MCF 10A (cell line): ENCODE measurements at places on chromosomes 5 and 9. TPM values are rescaled to one million over a fixed set of nuclear protein-coding genes. Genes with fewer than 3 reads are reported as not detected.

SPINK13 gene
- total RNA-seq, result not detected in 2 replicates

GRCh38 chr9:129465834-129466535 is 154.9 kb downstream of the C9orf50 start:
- no peak for DNase-seq

GRCh38 chr5:35963381-35963843 is 25.0 kb upstream of the CAPSL start:
- DNase-seq, result peak; percentile 50

GRCh38 chr9:121399883-121400607 is 30.0 kb upstream of the STOM start:
- peak; percentile 80 for DNase-seq
